ELR (cell line): ENCODE measurements at places on chromosomes 2 and 18.
A peak's percentile ranks its signal among the peaks of the same experiment; 100 is the strongest.

GRCh38 chr2:38835990-38836389 lies 39.7 kb downstream of the DHX57 start:
- no peak for DNase-seq

- peak; percentile 93 for DNase-seq
Observed at GRCh38 chr18:2978661-2979106, 34.3 kb downstream of the LPIN2 start.

GRCh38 chr2:33209976-33210375 lies 263.2 kb downstream of the LTBP1 start:
- peak; percentile 47 for DNase-seq

DNA sequence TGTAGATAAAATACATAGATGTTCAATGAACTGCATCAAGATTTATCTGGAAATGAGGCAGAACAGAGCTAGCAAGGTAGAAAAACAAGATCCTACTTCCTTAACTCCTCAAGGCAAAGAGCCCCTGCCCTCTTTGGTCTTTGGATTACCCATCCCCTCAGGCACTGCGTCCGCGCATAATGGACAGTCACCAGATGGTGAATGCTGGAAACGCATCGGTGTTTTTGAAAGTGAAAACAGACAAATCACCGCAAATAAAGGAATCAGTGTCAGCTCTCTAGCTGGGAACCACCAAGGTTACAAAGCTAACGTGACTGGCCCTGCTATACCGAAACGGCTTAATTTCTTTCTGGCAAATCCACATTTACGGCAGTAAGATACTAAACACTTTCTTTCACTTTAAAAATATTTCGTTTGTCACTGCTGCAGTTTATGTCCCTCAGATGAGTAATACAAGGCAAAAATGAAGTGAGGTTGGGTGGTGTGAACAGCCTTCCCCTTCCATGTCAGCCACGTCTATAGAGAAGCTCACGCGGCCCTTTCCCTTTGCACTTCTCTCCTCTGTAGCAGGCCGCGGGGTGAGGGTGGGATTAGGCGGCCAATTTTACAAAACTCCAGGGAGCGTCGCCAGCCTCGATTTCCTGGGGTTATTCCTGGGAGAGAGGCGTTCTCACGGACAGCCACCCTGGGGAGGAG lies 627 bp upstream of the GALR1 start:
- DNase-seq: peak; percentile 6
